ENCODE measurements at places on chromosomes 5 and 9.

GRCh38 chr5:3656803-3657202 is 61.2 kb downstream of the IRX1 start:
- DNase-seq = no peak

- DNase-seq = no peak
Observed at GRCh38 chr5:114377946-114378345, 16.1 kb downstream of the KCNN2 start.

DNA sequence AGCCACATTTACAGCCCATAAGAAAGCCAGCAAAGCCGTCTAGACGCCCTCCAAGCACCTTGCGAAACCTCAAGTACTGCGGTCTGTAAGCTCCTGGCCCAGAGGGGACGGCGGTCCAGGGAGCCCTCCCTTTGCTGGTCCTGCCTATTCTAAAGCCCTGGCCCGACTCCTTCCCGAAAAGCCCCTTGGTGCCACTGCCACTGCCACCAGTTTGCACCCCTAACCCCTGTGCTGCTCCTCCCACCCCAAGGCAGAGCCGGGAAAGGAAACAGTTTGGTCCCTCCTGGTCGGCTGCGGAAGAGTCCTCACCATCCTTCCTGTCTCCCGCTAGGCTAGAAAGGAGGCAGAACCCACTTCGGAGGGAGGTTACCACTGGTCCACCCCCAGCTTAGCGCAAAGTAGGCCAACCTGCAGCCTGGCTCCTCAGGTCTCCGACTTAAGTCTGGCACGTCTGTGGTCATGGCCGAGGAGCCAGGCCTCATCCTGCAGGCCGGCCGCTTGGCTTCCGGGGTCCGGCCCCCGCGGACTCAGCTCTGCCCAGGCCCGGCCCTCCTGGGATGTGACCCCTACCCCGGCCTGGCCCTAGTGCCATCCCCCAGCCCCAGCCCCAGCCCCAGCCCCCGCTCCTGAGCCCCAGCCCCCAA is 916 bp downstream of the TOR1A start:
- DNase-seq = no peak

DNA sequence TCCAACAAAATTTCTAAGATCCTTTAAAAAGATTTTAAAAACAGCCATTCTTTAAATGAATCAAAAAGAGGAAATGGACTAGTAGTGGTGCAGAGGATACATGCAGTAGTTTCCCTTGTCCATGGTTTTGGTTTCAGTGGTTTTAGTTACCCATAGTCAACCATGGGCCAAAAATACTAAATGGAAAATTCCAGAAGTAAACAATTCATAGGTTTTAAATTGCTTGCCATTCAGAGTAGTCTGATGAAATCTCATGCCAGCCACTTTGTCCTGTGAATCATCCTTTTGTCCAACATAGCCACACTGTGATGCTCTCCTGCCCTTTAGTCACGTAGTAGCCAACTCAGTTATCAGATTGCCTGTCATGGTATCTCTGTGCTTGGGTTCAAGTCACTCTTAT is 286.1 kb downstream of the ANXA1 start:
- DNase-seq = no peak

DNA sequence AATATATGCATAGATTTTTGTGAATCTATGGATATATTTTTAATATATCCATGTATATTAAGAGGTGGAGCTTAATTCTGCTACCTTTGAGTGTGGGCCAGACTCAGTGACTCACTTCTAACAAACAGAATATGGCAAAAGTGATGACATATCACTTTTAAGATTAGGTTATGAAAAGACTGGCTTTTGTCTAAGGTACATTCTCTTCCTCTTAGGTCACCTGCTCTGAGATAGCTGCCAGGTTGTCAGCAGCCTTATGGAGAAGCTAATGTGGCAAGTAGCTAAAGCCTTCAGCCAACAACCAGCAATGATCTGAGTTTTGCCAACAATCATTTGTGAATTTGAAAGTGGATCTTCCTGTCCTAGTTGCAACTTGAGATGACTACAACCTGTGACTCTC is 83.8 kb downstream of the ANKRD31 start:
- no peak for DNase-seq

DNA sequence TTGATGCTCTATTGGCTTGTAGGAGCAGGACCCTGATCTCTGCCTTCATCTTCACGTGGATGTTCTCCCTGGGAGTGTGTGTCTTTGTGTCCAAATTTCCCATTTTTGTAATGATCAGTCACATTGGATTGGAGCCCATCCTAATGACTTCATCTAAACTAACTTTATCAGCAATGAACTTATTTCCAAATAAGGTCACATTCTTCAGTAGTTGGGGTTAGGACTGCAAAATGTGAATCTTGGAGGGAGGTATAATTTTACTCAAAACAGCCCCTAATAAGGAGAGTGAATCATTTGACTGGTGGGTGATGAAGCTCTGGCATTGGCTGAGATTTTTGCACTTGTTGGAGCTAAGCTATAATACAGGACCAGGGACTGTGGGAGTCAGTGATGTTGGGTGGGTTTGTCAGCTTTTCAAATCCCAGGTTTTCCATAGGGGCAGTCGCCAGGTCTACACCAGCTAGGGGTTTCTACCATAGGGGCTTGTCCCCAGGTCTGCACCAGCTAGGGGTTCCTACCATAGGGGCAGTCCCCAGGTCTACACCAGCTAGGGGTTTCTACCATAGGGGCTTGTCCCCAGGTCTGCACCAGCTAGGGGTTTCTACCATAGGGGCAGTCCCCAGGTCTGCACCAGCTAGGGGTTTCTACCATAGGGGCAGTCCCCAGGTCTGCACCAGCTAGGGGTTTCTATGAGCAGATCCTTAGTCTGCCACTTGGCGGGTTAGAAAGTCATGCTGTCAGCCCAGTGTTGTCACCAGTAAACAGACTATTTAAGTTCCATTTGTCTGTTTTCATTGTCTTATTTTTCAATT is 382.6 kb upstream of the DAP start:
- no peak for DNase-seq

GRCh38 chr9:119273984-119274665 is 95.1 kb downstream of the BRINP1 start:
- no peak for DNase-seq

GRCh38 chr5:150639751-150640150 is 709 bp upstream of the SYNPO start:
- DNase-seq = no peak

GRCh38 chr5:34598177-34598794 is 57.8 kb upstream of the RAI14 start:
- DNase-seq = no peak

GRCh38 chr9:17588395-17588794 is 9.5 kb downstream of the SH3GL2 start:
- DNase-seq = no peak

GRCh38 chr9:127198587-127198986 is 66.0 kb upstream of the GARNL3 start:
- no peak for DNase-seq

DNA sequence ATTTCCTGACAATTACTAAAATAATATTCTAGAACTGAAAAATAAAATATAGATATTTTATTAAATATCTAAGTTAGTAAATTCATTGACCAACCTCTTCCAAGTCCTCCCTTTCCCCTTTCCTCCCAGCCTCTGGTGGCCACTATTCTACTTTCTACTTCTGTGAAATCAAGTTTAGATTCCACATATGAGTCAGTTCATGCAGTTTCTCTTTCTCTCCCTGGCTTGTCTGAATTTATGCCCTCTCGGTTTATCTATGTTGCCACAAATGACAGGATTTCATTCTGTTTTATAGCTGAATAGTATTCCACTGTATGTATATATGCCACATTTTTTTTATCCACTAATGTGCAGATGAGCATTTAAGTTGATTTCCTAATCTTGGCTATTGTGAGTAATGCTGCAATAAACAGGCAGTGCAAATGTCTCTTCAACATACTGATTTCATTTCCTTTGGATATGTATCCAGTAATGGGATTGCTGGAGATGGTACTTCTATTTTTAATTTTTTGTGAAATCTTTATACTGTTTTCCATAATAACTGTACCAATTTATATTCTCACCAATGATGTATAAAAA is 52.3 kb downstream of the WDR36 start:
- DNase-seq = no peak

- DNase-seq = no peak
Observed at GRCh38 chr5:1031306-1031959, 22.8 kb downstream of the NKD2 start.

- DNase-seq = no peak
Observed at GRCh38 chr5:126269511-126269910, 153.7 kb upstream of the GRAMD2B start.

All from NCI-H1105 (cell line).